CD8-positive, alpha-beta memory T cell (primary cell): ENCODE measurements at places on chromosomes 3 and 15.

DNA sequence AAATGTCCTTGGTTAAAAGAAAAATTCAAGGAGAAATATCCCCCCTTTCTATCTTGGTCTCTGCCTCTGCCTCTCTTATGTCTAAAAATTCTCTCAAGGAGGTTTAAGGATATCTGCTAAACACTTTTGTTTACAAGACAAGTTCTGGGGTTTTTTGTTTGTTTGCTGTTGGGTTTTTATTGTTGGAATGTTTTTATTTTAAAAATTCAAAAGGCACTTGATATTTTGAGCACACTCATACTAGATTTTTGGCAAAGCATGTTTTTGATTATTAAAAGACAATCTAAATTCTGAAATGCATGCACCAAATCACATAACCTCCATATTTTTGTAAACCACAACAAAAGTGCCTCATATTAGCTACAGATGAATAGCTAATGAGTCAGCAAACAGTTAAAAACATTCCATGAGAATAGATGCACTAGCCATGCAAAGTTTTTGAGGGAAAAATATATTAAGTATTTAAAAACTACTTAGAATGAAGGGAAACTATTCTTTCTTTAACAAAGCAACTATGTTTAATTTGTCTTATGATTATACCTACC is 84.6 kb downstream of the ZBTB20 start:
- no peak for DNase-seq

DNA sequence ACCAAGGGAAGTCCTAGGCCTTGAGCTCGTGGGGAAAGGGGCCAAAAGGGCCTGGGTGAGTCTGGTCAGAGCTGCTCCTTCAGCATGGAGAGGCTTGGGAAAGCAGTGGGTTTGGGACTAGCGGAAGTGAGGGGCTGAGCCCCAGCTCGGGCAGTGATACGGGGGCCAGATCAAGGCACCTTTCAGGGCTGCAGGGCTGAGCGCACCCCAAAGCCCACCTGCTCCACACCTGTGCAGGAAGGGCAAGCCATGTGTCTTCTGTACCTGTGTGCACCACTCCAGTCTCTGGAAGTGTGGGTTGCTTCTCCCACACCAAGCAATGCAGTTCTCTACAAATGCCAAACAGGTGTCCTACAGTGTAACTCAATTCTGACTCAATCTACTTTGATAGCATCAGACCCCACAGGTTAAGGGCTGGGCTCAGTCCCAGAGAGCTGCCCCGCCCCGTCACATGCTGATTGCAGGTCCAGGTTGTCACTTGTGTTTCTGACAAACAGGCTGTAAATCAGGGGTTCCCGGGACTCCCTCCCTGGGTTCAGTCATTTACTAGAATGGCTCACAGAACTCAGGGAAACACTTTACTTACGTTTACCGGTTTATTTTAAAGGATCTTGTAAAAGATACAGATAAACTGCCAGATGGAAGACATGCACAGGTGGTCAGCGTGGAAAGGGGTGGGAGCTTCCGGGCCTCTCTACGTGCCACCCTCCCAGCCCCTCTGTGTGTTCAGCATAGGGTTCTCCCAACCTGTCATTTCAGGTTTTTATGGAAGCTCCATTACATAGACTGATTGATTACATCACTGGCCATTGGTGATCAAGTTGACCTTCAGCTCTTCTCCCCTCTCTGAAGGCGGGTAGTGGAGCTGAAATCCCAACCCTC is 28.8 kb upstream of the KLF13 start:
- no peak for DNase-seq

GRCh38 chr15:92097474-92098178 is 244.1 kb downstream of the SLCO3A1 start:
- DNase-seq: peak; percentile 22

GRCh38 chr3:121529308-121529707 is 16.5 kb downstream of the POLQ start:
- DNase-seq: no peak

DNA sequence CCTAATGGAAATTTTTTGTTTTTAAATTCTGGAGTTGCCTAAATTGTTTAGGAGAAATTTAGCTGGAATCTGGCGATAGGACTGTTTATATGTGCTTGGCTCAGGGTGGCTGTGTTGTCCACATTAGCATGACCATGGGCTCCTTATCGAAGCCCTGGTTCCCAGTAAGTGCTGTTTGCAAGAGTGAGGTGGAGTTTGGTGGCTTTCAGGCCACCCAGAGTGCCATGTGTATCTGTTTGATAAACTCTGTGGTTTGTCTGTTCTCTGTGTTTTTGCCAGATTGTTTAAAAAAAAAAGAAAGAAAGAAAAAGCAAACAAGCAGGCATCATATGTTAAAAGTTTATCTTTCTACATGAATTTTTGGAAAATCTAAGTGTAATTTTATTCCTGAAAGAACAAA is 51.5 kb downstream of the PLCL2 start:
- DNase-seq: no peak

- no peak for DNase-seq
Measured at GRCh38 chr15:93305306-93305705, 216.3 kb upstream of the RGMA start.
